HS-27A (cell line): ENCODE measurements at places on chromosomes 6 and 20.

- DNase-seq: no peak
Measured at GRCh38 chr20:35604449-35604747, 11.2 kb upstream of the SPAG4 start.

- no peak for DNase-seq
Measured at GRCh38 chr6:9398071-9398766, 962.9 kb upstream of the SLC35B3 start.

DNA sequence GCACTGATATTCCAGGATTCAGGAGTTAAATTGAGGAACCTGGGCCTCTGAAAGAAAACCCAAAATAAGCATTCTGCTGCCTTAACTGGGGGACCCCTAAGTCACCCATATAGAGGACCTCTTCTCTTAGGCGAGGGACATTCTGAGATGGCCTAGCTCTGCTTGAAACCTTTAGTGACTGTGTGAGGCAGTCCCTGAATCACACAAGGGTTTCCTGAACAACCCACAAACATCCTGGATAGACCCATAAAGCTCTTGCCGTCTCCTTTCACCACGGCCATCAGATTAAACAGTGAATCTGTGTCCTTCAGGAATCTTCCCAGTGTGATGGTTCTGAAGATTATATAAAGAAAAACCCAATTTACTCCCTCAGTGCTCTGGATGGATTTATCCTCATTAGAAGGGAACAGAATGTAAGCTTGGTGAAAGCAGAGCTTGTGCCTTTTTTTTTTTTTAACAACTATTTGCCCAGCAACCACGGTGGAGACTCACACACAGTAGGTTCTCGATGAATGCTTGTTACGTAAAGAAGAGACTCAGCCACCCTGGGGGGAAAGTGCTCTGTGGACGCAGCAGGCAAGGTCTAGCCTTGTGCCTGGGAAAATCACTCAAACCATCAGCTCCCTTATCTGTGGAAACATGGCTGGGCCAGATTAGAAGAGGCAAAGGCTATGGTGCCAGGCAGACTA is 39.1 kb upstream of the SIRPG start:
- no peak for DNase-seq

DNA sequence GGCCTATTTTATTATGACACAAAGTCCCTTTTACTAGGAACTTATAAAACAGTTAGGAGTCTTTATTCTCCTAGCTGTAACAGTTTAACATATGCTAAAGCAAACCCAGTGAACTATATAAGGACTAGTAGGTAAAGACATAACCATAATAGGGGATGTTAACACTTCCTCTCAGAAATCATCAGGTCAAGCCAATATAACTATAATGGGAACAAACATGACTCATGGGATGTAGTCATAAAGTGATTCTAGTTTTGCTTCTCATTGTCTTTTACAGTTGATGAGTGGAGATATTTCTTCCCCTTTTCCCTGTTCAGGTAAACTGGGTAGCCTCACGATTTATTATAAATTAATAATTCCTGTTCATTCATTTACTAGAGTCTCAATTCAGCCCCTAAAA is 9.7 kb downstream of the PTCHD4 start:
- no peak for DNase-seq

- no peak for DNase-seq
Measured at GRCh38 chr6:107786709-107787588, 37.2 kb downstream of the SCML4 start.

DNA sequence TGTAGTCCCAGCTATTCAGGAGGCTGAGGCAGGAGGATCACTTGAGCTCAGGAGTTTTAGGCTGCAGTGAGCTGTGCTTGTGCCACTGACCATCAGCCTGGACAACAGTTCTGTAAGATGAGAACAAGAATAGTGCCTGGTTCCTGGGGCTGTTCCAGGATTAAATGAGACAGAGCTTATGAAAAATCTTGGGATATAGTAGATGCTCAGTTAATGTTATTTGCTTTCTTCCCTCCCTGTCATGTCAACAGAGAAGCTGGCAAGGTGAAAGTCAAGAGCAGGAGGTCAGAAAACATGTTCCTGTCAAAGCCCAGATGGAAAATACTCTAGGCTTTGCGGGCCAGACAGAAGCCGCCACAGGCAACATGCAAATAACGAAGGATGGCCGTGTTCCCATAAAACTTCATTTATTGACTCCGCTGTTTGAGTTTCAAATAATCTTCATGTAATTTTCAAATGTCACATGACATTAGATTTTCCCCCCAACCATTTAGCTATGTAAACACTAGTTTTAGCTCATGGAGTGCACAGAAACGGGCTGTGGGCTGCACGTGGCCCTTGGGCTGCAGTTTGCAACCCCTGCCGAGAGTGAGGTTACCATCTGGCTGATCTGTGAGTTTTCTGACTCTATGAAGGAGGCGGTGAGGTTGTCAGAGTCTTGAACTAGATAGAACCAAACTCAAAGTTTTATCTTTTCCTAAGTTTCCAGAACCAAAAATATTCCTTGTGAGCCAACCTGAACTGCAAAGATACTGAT is 63.4 kb upstream of the PMEPA1 start:
- DNase-seq: no peak

DNA sequence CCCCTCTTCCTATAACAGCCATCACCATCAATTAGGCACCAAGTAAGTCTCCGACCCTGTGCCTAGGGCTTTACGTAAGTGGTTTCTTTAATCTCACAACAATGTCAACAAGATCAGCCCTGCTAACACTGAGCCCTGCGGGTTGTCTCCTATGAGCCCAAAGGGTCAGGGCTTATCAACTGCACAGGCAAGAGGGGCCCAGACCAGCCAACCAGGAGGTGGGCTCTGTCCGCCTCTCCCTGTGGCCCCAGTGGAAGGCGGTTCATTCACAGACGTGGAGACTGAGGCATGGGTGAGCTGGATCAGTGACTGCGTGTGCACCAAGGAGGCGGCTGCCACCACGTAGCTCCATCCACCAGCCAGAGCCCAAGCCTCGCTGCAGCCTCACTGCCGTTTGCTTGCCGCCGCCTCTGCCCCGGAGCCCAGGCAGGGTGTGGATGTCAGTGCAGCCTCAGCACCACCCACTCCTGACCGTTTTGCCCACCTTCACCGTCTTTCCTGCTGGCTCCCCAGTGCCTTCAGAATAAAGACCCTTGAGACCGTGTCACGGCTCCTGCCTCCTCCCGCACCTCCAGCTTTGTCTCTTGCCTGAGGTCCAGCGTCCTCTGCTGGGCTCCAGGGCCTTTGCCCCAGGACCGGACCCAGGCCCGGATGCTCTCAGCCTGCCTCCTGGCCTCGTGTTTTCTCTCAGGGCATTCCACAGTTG is 78.7 kb downstream of the DLL1 start:
- DNase-seq: no peak

- DNase-seq: no peak
Measured at GRCh38 chr20:40470445-40471260, 218.4 kb downstream of the MAFB start.
